ENCODE measurements at places on chromosomes 4 and X.

GRCh38 chr4:36392024-36392423 lies 110.6 kb downstream of the DTHD1 start:
- DNase-seq, result no peak

DNA sequence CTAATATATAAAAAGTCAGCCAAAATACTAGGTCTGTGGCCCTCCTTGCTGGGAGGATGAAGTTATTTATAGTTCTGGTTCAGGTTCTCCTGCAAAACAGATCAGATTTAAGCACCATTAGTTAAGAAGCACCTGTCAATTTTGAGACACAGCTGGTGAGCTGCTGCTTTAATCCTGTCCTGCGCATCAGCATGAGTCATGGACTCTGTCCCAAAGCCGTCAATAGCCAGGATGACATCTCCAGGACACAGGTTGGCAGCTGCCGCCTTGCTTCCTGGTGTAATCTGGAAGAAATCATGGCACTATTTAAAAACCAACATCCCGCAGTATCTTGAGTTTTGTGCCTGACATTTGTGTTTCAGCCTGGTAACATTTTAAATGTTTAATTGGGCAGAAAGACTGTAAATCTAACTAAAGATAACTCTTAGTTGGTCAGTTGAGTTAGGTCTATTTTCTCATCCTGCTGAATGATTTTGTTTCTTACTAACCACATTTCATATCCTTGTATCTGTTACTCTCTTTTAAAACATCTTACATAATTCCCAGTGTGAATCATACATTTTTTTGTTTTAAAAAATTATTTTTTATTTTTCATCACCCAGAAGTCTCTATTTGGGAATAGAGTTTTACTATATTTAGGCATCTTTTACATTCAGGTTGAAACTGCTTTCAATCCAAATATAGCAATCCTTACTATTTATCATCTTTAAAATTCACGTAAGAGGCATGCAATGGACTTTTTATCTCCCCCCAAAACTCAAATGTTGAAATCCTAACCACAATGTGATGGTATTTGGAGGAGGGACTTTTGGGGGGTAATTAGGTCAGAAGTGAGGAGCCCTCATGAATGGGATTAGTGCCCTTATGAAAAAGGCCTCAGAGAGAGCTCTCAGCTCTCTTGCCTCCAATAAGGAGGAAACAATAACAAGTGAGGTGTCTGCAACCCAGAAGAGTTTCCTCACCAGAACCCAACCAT lies 10.1 kb downstream of the PDLIM3 start:
- DNase-seq, result no peak

- DNase-seq, result no peak
Observed at GRCh38 chr4:60657807-60658206, 542.3 kb upstream of the ADGRL3 start.

GRCh38 chr4:10690185-10690907 lies 5.8 kb upstream of the CLNK start:
- DNase-seq, result no peak

GRCh38 chr4:21628116-21628670 lies 320.4 kb downstream of the KCNIP4 start:
- no peak for DNase-seq

GRCh38 chr4:76156635-76157034 lies 8.4 kb upstream of the NUP54 start:
- no peak for DNase-seq

GRCh38 chr4:8009710-8010511 lies 70.2 kb upstream of the AFAP1 start:
- no peak for DNase-seq

GRCh38 chr4:185566972-185567371 lies 31.7 kb upstream of the PDLIM3 start:
- no peak for DNase-seq

DNA sequence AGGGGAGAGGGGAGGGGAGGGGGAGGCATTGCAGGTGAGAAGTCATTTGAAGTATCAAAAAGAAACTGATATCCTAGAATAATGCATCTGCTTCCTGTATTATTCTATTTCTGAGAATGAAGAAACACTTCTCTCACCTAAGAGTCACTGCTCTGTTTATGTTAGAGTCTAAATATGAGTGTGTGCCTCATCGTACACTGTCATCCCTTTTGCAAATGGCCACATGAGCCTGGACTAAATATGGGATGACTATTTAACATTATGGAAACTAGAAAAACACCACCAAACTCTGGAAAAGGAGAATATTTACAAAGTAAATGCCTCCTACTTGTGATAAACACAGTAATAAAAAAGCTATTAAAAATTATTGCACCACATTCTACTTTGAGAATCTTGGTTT lies 146.4 kb upstream of the NOCT start:
- no peak for DNase-seq

GRCh38 chr4:10018818-10019461 lies 2.4 kb downstream of the SLC2A9 start:
- DNase-seq, result peak; percentile 70

GRCh38 chr4:185213877-185214276 lies 4.5 kb downstream of the SNX25 start:
- DNase-seq, result no peak

DNA sequence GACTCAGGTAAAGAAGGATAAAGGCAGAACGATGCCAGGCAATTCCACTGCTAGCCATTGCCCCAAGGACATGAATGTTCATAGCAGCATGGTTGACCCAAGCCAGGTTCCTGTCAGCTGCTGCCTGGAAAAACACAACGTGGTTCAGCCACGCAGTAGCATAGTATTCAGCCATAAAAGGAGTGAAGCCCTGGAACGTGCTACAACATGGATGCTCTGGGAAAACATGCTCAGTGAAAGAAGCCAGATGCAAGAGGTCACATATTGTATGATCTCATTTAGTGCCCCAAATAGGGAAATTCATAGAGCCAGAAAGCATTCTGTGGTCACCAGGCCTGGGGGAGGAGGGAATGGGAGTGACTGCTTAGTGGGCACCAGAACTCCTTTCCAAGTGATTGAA lies 129.8 kb downstream of the GPR143 start:
- DNase-seq, result no peak

- DNase-seq, result no peak
Observed at GRCh38 chr4:144189121-144189520, 48.6 kb upstream of the GYPA start.

DNA sequence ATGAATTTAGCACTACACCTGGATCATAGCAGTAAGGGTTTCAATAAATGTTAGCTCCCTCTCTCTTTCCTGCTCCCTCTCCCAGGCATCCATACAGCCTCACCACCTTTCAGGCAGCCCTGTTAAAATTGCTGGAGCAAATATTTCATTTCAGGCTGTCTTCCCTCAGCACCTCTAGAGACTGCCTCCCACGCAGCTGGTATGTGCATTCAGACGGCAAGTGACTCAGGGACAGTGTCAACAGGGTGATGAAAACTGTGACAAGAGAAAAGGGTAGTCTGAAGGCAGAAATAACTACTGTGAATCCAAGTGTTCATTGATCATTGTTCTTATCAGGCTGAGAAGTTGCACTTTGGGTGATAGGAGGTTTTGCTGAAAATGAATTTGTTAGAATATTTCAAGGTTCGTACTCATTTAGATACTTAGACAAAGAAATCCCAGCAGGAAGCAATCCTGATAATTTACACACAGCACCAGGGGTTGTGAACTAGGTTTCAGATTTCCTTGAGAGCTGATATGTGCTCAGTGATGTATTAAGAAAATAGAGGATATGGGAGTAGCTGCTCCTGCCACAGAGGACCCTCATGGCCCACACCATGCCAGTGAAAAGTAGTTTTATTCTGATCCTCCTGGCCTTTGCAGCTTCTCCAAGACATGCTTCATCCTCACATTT lies 424.2 kb downstream of the FGF13 start:
- DNase-seq, result no peak

DNA sequence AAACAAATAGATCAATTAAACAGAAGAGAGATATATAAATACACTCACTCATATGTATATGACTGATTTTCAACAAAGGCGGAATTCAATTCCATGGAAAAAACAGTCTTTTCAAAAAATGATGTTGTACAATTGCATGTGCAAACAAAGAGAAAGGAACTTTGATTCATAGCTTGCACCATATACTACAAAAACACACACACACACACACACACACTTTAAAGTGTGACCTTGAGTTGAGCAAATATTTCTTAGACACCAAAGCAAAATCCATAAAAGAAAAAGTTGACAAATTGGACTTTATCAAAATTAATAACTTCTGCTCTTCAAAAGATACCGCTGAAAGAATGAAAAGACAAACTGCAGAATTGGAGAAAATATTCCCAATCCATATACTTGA lies 168.8 kb downstream of the EVC2 start:
- DNase-seq, result no peak

DNA sequence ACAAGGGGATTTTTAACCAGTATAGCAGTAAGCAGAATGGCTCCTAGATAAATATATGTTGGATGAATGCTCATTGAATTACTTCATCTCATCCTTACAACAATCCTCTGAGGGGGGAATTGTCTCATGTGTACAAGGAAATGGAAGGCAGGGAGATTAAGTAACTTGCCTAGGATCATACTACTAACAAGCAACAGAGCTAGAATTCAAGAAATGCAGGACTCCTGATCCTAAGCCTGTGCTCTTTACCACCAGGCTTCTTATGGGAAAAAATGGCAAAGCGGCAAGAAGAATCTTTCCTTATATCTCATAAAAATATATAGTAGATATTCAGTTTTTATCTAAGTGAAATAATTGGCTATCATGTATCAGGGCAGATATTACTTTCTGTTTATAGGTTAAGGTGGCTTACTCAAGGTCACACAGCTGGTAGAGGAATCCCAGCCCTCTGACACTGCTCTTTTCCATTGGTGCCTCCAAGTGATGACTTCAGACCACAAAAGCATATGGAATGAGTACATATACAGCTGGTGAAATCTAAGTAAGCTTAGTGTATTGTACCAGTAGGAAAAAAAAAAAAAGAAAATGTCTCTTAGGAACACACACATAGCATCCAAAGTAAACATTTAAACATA lies 2.1 kb downstream of the ABHD18 start:
- DNase-seq, result no peak

- DNase-seq, result no peak
Observed at GRCh38 chr4:15547392-15547791, 77.7 kb downstream of the CC2D2A start.

DNA sequence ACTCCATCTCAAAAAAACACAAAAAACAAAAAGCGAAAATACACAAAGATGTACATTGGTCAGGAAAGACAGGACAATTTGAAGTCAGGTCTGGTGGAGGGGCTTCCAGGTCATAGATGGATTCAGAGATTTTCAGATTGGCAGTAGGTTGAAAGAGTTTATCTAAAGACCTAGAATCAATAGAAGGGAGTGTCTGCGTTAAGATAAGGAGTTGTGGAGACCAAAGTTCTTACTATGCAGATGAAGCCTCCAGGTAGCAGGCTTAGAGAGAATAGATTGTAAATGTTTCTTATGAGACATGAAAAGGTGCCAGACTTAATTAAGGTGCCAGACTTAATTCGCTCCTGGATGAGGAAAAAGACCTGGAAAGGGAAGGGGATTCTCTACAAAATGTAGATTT lies 6.9 kb upstream of the RPS3A start:
- DNase-seq, result no peak

DNA sequence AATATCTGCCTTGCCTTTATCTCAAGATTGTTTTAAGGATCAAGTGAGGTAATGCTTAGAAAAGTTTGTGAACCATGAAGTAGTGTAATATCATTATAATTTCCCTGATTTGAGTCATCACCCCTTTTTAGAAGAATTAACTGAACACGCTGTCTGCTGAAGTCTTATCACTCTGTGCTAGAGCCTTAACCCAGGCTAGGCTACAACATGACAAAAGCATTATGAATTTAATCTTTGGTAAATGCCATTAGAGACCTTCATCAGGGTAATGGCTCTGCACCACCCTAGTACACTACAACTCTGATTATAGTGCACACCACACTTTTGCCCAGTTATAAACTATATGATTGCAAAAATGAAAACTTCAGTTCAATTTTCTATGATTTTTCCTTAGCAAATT lies 118.3 kb downstream of the ADGRL3 start:
- no peak for DNase-seq

DNA sequence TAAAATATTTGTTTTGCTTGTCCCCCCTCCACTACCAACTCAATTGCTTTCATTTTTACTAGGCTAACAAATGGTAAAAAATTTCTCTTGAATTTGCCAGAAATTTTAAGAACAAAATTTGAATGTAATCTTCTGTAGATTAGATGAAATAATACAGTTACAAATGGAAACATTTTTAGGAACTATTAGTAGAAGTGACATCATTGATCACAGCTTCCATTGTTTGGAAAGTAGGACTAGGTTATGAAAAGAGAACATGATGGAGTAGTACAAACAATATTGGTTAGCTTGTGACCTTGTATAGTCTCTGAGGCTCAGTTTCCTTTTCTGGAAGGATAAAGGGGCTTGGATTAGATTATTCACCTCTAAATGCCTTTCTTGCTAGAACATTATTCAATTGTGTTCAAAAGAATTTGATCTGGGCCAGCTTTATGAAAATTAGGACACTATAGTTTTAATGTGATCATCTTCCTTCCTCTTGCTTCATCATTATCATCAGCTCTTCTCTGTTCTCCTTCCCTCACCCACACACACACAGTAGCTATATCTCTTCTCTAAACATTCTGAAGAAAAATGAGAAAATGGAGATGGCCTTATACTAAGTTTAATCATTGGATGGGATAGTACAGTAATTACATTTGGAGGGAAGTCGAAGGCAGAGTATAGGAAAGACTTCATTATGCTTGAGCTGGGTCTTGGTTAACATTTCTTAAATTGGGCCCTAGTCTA lies 9.9 kb downstream of the MTMR1 start:
- DNase-seq, result no peak

DNA sequence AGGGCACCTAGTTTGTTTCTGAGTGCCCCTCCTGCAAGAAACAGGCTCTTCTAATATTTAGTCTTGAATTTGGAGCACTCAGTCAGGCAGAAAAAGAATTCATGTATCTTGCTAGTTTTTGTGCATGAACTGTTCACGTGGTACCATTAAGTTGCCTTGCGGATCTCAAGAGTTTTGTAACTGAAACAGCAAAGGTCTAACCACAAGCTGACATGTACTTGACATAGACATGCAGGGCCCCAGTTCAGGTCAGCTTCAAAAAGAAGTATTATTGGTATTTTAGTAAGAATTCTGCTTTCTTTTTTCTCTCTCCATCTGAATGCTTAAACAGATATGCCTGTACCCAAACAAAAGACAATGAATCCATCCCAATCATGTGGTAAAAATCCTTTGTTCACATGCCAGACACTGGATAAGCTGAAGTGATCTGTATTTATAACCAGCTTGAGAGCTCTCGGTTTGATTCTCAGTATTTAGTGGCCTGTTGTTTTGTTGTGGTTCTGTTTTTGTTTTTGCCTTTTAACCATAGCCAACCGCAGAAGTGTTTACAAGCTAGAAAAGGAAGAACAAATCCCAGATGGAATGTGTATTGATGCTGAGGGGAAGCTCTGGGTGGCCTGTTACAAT lies 13.0 kb downstream of the RGN start:
- DNase-seq, result no peak

All from stimulated activated CD8-positive, alpha-beta memory T cell treated with anti-CD3 and anti-CD28 coated beads, Interleukin-4, amount 100 ng/mL, for 4 hours (primary cell).